HFF-Myc (cell line): ENCODE measurements at places on chromosomes 16 and 17.
A peak's percentile ranks its signal among the peaks of the same experiment; 100 is the strongest.

GRCh38 chr16:70572050-70572925, 48.7 kb downstream of the SF3B3 start:
- DNase-seq: no peak

DNA sequence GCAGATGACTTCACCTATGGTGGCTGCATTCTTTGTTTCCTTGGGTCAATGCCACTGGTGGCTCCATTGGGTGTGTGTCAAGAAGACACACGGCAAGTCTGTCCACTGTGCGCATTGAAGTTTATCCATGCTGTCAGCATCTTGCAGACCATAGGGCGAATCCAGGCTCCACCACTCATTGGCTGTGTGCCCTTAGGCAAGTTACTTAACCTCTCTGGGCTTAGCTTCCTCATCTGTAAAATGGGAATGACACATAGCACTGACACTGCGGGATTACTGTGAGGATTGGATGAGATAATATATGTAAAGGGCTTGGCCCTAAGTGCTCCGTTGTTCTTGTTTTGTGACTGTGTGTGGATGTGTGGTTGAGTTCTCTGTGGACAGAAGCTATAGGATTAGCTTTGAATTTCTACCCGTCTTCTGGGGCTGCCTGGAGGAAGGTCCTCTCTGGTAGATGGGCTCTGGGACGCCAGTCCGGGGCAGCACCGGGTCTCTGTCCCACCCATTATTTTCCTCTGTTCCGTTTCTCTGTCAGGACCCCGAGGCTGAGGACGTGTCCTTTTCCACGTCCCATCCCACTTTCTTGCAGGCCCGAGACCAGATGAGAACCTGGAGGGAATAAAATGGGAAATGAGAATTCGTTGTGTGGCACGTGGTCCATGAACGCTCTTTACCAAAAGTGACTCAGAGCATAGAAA, 178.4 kb downstream of the IRF8 start:
- no peak for DNase-seq

- peak; percentile 40 for DNase-seq
Observed at GRCh38 chr16:57591086-57591869, 37.2 kb upstream of the ADGRG1 start.

DNA sequence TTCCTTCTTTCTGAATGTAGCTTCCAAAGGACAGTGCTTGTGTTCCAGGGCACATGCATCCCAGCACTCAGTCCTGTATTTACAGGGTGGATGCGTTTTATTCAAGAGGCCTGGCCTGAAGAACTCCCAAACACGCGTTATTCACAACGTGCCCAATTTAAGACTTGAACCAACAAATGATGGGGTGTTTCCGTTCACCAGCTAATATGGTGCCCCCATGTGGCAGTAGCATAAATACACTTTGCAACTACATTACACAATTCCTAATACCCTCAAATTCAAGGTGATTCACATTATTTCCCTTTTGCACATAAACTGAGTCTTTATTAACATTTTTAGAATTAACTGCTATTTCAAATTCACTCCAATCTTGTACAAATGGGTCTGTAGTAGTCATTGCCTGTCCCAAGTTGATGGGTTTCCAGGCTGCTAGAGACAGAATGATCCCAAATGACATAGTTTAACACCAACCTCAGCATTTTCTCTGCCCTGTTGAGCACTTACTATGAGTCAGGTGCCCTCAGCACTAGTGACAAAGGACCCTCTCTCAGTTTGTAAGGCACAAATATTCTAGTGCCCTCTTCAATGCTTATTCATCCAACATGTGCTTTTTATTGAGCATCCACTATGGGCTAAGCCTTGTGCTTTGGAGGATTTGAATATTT, 26.9 kb downstream of the HSD17B2 start:
- DNase-seq: no peak

DNA sequence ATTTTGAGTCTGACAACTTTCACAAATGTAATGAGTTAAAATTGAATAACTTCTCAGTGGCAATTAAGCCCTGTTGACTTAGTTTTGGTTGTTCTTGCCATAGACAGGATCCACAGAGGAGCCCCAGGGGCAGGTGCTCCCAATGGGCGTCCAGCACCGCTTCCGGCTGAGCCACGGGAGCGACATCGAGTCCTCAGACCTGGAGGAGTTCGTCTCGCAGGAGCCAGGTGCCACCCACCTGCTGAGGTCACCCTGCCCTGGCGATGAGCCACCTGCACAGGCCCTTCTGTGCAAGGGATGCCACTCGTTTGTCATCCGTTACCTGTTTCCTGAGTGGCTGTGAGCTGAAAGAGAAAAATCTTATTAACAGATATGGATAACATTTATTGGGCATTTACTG, 10.7 kb downstream of the CCDC40 start:
- DNase-seq: no peak
